ENCODE measurements at places on chromosomes 5 and 9.

DNA sequence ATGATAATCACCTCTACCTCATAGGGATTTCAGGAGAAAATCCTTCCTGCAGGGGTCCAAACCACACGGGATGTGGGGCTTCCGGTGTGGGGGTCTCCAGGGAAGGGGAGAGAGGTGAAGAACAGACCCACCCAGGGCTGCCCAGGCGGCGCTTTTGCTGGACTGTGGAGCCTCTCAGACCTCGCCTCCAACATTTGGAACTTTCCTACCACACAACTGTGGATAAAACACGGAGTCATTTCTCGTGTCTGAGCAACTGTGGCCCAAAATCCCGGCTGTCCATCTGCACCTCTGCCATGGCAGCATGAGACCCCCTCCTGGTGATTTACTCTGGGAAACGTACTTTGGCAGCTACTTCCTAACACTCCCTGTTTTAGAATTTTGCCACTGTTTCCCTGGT, 307.8 kb upstream of the IRX4 start:
- DNase-seq: no peak

DNA sequence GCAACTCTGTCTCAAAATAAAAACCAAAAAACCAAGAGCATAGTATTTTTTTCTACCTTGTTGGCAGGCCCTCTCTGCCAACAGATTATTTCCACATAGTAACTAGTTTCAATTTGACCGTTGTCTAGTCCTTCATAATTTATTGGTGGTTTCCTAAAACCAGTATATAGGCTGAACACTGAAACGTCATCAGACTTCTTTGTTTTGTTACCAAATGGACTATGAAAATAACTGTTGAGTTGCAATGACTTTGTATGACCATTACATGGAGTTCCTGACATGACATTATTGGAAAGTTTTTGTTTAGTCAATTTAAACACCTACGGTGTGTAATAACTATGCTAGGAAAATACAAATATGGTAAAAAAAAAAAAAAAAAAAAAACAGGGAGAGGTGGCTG, 1.7 kb downstream of the AGGF1 start:
- DNase-seq: no peak

DNA sequence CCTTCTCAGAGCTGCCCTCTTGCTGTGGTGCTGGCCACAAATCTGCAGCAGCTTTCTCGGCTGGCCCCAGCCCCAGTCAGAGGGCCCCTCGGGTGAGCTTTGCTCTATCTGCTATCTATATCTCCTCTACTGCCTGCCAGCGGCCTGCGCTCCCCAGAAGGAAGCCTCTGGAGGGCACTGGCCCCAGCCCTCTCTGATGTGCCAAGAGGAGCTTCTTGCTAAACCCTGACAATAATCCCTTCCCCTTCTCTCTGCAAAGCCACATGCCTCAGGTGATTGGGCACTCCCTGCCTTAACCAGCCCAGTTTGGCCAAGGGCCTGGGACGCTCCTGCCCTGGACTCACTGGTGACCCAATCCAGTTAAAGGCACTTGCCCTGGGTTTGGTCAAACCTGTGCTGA, 42.7 kb downstream of the CAMK2A start:
- DNase-seq: no peak

DNA sequence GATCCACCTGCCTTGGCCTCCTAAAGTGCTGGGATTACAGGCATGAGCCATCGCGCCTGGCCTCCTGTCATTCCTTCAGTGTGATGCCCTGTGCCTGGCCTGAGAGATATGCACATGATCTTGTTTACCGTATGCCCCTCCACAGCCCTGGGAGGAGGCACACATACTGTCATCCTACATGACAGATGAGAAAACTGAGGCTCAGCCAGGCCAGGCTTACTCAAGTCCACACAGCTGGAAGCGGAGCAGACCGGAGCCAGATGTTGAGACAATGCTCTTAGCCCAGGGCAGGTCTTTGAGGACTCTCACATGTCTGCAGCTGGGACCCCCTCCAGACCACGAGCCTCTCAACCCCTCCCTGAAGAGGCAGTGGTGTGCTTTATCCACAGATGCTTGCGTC, 38.7 kb upstream of the SH3PXD2B start:
- DNase-seq: no peak

DNA sequence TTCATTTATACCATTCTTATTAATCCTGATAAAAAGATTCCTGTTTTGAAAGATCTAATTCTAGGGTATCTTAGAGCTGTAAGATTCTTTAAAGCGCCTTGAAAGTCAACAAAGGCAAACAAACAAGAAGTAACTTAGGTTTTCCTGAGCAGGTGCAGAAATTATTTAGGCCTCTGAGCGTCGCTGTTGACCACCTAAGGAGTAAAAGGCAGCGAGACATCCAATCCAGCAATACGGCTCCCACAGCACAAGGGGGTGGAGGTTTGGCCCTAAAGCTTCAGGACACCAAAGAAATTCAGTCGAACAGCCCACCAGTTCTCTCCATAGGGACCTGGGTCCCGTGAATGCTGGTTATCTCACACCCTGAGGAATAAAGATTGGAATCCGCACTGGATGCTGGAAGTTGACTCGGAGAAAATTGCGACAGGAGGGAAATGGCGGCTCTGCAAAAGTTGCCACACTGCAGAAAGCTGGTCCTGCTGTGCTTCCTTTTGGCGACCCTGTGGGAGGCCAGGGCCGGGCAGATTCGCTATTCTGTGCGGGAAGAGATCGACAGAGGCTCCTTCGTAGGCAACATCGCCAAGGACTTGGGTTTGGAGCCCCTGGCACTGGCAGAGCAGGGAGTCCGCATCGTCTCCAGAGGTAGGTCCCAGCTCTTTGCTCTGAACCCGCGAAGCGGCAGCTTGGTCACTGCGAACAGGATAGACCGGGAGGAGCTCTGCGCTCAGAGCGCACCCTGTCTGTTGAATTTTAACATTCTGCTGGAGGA, at the start of gene PCDHGA2:
Gene PCDHGA2 (plus strand): TSS at position 223 of the 769 bp plus-strand sequence.
- DNase-seq: no peak

DNA sequence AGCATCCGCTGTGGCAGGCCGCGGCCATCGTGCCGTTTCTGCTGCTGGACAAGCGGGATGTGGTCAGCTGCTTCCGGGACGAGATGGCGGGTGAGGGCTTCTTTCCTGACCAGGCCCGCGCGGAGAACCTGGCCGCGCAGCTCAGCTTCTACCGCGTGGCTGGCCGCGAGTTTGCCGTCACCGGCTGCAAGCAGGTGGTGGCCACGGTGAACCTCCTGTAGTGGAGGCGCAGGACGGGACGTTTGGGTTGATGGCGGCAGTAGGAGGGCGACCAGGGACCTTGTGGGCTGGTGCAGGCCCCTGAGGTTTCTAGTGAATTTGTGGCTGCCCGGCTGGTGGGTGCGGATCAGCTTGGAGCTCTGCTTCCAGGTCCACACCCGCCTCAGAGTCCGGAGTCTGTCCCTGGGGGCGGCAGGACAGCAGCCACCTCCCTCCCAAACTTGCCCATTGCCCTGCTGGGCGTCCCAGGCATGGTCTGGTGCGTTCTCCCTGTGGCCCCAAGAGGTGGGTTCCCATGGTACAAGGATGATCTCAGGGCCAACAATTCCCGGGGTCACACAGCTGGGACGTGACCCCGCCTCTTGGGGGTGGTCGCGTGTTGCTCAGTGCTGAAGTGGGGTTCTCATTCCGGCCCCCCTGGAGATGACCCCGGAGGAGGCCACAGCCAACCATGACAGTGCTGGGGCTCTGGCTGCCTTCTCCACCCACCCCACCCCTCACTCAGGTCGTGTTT, 2.4 kb downstream of the TOR4A start:
- DNase-seq: no peak

DNA sequence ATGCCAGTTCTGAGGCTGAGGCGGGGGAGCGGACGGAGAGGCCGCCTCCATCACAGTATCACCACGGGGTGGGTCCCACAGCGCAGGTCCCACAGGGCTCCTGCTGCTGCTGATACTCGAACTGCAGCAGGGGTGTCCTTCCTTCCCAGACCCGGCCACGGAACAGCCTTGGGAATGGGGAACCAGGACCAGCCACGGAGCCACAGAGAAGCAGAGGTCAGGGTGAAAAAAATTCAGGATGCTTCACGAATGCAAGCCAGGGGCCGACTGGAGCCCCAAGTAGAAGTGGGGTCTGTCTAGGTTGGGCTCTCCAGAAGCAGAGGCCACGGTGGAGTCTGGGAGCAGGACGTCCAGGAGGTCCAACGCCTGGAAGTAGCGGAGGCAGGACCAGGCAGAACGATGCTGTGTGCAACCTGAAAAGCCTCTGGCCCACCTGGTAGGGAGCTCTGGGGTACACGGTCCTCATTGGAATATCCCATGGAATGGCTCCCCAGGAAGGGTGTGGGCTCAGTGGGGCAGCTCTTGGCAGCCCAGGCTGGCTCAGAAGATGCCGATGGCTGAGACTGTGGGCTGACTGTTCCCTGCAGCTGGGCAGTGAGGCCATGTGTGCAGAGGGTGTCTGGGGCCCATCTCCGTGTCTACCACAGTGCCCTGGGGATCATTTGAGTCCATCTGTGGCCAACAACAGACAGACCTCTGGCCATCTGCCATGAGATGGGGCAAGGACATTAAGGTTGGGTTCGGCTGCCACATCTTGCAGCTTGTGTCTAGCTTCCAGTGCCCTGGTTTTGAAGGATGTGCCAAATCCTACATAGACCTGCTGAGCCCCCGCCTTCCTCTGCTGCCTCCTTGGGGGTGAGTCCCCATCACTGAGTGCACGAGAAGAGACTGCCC, 66.9 kb upstream of the FCN1 start:
- DNase-seq: no peak

GRCh38 chr5:112971276-112971675, 5.3 kb upstream of the DCP2 start:
- no peak for DNase-seq
